Stimulated activated CD8-positive, alpha-beta memory T cell treated with anti-CD3 and anti-CD28 coated beads, Interleukin-4, amount 100 ng/mL, for 4 hours (primary cell): ENCODE measurements at places on chromosomes 11 and 22.

DNA sequence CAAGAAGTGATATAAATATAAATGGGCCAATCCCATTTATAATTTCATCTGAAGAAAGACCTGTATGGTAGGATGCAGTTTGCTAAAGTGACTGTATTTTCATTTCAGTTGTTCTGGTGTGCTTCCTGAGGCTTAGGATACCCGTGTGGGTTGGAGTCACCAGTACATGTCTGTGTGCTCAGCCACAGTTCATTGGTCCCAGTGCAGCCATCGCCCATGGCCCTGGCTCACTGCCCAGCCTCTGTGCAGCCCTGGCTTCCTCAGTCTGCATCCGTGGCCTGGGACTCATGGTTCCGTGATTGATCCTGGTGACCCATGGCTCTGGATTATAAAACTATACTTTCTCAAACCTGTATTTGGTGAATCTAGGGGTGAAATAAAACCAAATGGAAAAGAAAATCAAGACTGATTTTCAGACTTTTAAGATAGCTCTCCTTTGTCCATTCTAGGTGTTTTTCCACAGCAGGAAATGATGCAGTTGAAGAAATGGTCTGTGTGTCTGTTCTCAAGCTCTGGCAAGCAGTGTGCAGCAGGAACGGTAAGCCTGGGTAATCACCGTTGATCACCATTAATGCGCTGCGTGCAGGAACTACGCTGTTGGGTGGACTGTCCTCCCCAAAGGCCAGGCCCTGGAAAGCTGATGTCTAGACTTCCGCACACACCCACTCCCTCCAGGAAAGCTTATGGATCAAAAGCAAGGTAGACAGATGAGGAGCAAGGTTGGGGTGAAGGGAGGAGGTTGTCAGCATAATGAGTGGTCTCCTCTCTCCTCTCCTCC is 27.2 kb downstream of the TTC12 start:
- DNase-seq, result no peak

GRCh38 chr11:12888525-12889158 is 120.5 kb upstream of the RASSF10 start:
- DNase-seq, result peak; percentile 7

- DNase-seq, result no peak
Observed at GRCh38 chr11:75667831-75668450, 897 bp downstream of the MAP6 start.

DNA sequence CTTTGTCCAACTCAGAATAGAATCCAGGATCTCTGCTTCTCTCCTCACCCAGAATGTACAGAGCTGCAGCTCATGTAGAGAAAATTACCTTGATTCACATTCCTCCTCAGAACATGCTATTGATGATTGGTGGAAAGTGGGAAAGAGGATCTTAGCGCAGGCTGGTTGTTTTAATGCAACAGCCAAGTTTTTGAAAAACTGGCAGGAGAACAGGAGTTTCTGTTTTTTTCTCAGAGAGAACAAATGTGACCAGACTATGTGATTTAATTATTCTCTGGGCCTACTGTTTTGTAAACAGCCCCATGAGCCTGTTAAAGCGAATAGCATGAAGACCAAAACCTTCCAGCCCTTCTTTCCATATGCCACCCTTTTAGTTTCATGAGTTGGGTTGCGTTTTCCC is 19.1 kb upstream of the IL18BP start:
- no peak for DNase-seq

DNA sequence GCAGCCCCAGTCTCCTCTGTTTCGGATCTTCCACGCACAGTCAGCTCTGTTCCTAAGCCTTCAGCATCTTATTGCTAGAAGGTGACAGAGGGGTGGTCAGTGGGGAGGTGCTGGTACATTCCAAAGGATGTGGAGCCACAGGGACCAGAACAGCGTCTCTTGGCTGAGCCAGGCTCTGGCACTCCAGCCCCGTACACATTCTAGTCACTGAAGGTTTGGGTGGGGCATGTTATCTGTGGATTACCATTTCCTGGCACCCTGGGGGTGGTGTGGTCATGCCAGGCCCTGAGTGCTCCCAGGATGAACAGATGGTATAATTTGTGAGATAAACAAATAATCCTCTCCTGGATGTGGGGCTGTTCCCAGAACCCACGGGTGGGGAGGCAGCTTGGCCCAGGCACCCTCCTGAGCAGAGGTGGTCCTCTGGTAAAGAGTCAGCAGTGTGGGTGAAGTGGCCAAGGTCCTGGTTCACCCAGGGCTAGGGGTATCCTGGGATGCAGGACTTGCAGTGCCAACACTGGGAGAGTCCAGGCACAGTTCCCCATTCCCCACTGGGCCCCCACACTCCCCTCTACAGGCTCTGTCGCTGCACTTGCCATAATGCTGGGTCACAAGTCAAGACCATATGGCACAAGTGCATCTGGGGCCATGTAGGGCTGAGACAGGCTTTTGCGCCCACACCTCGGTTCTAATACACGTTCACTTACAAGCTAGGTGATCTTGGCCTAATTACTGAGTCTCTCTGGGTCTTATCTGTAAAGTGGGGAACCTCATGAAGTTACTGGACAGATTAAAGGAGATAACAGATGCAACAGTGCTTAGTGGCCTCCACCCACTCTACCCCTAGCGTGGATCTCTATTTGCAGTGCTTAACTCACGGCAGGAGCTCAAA is 33.0 kb downstream of the DKK3 start:
- DNase-seq, result no peak

- DNase-seq, result no peak
Observed at GRCh38 chr22:46356496-46357480, 21.3 kb downstream of the TRMU start.

- no peak for DNase-seq
Observed at GRCh38 chr11:803770-804598, 1.0 kb downstream of the PIDD1 start.

GRCh38 chr11:9803685-9804418 is 140.0 kb downstream of the SWAP70 start:
- no peak for DNase-seq

- DNase-seq, result no peak
Observed at GRCh38 chr11:82034527-82034926, 699.1 kb downstream of the FAM181B start.

DNA sequence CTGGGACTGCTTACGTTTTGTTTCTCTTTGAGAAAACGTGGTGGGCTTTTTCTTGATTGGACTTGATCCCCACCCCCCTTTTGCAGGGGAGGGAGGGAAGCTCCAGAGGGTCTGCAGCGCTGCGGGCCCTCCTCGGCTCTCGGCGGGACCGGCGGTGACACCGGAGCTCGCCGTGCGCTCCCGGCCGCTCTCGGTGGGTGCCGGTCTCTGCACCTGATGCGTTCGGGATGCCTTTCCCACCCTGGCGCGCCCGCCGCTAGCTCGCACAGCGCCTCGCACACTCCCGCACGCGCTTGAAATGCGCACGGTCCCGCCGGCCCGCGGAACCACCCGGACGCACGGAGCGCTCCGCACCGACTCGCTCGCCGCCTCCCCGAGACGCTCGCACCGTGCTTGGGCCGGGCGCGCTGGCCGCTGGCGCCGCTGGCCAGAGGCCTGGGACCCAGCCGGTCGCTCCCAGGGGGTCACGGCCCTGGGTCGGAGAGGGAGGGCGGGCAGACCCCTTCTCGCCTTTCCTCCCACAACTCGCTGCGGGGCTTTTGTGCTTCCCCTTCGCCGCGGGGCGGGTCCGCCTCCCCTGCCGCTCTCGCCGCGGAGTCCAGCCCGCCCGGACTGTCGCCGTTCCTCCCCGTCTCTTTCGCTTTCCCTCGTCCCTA is 1.0 kb downstream of the ZBTB16 start:
- no peak for DNase-seq

DNA sequence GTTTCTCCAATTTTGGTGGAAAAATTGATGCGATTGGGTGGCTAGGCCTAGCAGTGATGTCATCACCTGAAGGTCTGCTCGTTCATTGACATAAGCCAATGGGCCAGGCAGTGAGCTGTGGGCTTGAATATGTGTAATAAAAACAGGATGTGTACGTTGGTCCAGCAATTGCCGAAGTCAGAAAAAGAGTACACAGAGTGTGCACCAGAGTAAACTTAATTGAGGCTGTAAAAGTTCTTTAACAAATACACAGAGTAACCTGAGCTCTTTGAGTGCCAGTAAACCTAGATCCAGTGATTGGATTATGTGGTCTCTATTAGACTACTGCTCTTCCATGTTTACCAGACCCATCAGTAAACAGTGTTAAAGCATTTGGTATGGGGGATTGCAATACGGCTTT is 13.0 kb upstream of the GLYATL1 start:
- DNase-seq, result no peak

DNA sequence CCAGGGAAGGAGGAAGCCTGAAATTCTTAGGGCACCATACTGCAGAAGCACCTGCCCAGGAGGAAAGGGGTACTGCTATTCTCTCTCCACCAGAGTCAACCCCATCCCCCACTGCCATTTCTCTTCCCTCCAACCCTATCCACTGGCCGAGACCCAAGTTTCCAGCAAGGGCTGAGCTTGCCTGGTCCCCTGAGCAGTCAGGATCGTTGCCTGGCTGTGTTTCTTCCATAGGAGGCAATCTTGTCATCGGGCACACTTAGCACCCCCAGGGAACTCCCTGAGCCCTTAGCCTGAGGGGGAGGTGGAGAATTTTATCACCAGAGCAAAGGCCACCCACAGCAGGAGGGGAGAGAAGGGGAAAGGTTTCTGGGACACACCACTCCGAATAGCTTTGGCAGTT is 115.8 kb upstream of the NECTIN1 start:
- no peak for DNase-seq

GRCh38 chr11:115758011-115758410 is 253.8 kb upstream of the CADM1 start:
- DNase-seq, result no peak

GRCh38 chr11:66912911-66913310 is 45.3 kb downstream of the PC start:
- DNase-seq, result no peak

- DNase-seq, result no peak
Observed at GRCh38 chr22:46069521-46070214, 80.7 kb upstream of the PPARA start.

DNA sequence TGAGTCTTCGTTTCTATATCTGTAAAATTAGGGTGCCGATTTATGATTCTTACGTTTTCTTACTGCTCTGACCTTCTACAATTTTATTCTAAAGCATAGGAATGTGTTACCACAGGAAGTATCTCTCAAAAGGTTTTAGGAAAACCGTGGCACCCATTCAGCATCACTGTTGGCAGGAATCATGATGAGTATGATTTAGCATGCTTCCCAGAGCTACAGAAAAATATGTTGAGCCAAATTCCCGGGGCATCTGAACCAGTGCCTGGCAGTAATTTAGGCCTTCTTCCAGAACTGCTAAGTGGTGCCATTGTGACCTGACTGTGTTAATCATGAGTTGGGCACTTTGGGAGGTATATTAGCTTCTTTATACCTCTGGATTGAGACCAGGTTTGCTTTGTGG is 605.0 kb upstream of the RAG2 start:
- no peak for DNase-seq

- DNase-seq, result peak; percentile 72
Observed at GRCh38 chr22:26642465-26643417, 14.6 kb upstream of the MIAT start.

DNA sequence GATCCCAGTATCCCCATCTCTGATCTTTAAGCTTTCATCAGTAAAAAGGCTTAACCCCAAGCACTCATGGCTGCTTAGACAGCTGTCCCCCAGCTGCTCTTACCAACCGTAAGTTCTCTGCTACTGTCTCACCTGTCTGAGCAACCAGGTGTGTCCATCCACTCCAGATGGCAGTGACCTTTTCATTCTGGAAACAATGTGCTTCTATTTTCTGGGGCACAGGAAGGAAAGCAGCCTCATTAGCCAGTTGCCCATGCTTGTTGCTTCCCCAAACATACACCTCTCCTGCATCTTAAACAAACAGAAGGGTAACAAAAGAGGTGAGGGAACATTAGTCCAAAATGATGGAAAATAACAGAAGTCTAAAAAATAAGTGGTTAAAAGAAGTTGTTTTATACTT is 24.4 kb downstream of the SERGEF start:
- no peak for DNase-seq

- DNase-seq, result no peak
Observed at GRCh38 chr11:134045799-134046635, 22.9 kb upstream of the JAM3 start.

DNA sequence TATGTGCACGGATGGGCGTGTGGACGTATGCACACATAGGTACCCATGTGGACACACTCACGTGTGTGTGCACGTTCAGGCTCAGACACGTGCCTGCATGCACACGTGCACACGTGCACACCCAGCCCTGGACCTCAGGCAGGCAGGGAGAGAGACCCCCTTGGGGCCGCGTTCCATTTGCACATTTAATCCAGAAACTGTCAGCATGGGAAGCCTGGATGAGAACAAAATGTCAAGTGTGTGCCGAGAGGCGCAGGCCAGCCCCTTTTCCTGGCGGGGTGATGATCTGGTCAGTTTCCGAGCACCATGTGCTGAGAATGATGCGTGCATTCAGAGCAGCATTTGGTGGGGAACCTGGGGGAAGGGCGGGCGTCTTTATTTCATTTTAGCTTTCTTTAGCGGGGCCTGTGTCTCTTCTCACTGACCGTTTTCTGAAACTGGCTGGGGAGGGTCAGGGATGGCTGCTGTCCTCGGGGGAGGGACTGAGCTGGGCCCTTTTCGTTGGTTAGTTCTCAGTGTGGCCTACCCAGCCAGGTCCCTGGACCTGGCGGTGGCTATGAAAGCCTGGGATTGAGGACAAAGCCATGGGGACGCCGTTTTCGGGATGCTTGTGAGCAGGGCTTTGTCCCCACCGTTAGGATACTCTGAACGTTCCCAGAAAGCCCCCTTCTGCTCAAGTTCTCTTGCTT is 96.3 kb downstream of the KCNQ1 start:
- DNase-seq, result no peak

- DNase-seq, result no peak
Observed at GRCh38 chr22:35375526-35375925, 5.4 kb upstream of the HMOX1 start.

- no peak for DNase-seq
Observed at GRCh38 chr11:74000307-74001133, 8.4 kb downstream of the UCP3 start.

DNA sequence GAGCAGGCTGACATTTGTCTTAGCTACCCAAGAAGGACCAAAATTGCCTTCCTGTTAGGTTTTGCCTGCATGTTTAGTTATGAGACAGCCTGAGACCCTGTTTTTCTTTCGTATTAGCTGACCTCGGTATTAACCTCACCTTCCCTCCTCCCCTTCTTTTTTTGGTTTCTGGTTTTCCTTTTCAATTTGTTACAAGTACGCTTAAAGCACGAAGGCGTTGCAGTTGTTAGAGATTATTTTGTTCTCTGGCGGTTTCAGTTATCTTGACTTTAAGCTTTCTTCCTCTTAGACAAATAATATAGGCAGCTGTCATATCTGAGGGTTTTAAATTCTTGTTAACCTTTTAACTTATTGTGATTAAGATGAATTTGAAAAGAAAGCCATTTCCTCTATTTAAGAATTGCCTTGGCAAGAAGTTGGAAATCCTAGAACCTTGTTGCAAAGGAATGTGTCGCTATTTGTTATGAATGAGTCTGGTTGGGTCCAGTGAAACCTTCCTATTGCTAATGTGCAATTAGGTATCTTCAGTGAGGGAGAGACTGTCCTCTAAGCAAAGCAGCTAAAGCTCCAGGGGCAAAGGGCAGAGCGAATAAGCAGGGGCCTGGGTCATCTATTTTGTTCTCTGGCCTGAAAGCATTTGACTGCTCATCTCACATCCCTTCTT is 45.7 kb downstream of the PACS1 start:
- DNase-seq, result no peak
